Activated CD4-positive, alpha-beta T cell treated with anti-CD3 and anti-CD28 coated beads, Interleukin-2, Interleukin-6, amounts not matched to agents 100 ng/mL and 50 ng/mL, durations not matched to agents 16 hours and 8 hours (primary cell): ENCODE measurements at places on chromosomes 7 and 10.
A peak's percentile ranks its signal among the peaks of the same experiment; 100 is the strongest.

DNA sequence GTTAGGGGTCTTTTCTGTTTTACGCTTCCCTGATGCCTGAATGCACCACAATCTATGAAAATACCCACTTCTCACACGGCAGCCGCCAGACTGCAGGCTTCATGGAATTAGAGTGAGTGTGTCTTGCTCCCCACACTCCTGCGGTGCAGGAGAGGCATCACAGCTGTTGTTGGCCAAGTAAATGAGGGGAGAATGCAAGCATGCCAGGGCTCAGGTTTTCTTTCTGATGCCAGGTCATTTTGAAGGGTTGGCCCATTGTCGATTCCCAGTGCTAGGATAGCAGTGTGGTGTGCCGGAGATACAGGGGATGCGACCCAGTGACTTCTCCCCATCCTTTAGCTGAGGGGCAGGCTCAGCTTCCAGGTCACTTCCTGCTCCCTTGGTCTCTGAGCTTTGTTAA is 16.3 kb downstream of the CXCL12 start:
- DNase-seq = no peak

DNA sequence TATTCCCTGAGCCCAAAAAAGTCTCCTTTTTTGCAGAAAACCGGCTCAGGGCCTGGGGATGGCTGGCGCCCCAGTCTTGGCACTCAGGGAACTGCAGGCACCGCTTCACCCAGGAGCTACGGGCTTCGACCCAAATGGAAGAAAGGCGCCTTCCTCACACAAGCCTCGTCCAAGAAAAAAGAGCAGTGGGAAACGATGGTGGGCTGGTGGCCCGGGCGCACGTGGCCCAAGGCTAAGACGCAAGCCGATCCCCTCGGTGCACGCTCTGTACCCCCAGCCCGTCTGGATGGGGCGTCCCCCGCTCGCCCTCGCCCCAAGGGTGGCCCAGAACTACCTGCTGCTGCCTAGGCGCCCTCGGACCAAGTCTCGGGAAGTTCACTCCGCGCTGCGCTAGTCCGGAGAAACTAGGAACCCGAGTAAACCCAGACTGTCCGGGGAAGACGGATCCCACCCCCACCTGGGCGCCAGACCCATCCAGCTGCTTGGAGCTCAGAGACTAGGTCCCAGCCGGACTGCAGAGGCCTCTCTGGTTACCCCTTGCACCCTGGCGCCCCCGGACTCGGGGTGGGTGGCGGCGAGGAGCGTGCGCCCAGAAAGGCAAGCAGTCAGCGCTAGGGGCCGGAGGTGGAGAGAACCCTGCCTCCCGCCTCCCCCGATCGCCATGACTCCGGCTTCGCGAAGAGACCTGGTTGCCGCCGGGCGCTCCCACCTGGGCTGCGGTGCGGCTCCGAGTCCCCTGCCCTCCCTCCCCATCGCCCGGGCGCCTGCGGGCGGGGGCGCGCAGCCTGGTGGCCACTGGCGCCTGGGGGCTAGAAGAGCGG is 76.4 kb downstream of the CALN1 start:
- no peak for DNase-seq

DNA sequence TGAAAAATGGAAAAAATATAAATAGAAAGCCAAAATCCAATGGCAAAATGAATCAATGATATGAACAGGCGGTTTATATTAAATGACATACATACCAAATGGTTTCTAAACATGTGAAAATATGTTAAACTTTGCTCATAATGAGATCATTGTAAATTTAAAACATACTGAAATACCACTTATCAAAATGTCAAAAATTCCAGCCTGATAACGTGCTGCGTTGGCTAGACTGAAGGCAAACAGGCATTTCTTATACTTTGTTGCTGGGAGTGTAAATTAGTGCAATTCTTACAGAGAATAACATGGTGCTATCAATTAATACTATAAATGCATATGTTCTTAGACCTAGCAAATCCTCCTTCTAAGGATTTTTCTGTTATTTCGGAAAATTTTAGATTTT is 225.8 kb upstream of the FAM3C start:
- no peak for DNase-seq

DNA sequence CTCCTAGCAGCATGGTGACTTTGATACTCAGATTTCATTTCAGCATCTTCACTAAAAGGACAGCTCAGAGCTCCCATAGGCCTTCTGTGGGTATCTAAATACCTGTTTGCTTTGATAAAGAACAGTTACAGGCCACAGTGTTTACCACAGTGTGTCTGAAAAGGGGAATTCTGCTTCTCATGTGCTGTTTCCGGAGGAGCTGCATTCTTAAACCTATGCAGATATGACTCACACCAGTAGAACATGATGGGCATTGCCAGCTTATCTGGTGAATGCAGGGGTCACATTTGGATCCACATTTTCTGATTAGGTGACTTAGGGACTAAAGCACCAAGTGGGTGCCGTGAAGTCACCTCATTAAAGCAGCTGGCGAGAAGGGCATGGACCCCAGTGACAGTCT is 52.6 kb downstream of the TRRAP start:
- peak; percentile 77 for DNase-seq

DNA sequence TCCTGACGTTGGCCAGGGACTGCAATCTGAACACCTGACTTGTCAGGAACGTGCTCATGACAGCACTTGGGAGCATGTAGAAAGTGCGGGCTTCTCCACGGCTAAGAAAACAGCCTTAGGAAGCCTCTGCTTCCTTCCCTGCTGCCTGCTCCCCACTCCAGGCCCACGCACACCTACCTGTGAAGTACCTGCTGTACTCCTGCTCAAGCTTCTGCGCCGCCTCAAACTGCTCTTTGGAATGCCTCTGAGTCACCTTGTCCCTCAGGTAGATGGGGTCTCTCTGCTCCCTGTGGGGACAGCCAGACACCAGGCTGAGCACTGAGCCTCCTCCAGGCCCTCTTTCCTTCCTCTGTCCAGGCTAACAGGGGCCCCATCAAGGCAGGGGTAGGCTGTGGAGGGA is 132.7 kb downstream of the DLG5 start:
- DNase-seq = no peak

DNA sequence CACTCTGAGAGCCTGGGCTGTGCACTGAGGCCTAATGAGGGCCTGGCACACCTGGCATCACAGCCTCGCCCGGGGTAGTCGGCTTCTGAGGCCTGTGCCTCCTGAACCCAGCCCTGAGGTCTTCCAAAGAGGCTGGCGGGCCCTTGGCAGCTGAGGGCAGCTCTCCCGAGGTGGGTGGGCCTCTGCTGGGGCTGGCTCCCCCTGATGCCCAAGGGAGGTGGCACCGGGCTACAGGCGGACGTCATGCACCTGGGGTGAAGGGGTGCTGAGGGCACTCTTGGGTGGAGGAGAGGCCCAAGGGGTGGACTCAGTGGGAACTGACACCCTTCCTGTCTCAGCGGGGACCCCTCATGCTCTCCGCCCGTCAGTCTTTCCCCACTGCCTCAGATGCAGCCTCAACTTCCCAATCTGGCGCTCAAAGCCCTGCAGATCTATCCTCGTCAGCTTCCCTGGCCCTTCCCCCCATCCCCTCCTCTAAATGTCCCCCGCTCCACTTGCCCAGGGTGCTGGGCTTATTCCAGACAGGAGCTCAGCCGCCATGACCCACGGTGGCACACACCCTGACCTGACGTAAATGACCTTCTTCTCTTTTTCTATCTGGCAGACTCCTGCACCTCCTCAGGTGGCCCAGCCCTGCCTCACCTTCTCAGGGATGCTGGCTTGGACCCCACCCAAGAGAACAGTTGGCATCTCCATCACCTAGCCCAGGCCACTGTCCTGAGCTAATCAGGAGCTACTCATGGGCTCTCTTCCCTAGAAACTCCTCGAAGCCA is 38.2 kb downstream of the MYL10 start:
- no peak for DNase-seq

GRCh38 chr10:99604862-99605261 is 15.4 kb downstream of the SLC25A28 start:
- DNase-seq = no peak

DNA sequence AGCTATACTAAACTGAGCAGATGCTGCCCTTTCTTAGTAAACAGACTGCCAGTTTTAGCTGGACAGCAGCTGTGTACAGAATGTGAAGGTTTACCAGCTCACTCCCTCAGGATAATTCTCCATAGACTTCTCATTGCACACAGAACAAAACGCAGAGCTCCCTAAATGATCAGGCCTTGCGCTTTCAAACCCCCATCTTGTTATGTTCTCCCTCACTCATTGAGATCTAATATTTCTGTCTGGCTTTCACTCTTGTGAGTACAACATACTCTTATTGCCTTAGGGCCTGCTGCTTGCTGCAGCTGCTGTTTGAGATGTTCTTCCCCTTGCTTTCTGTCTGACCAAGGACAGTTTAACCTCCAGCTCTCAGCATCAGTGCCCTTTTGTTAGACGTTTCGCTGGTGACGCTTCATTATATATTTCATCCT is 17.3 kb downstream of the VWDE start:
- no peak for DNase-seq

DNA sequence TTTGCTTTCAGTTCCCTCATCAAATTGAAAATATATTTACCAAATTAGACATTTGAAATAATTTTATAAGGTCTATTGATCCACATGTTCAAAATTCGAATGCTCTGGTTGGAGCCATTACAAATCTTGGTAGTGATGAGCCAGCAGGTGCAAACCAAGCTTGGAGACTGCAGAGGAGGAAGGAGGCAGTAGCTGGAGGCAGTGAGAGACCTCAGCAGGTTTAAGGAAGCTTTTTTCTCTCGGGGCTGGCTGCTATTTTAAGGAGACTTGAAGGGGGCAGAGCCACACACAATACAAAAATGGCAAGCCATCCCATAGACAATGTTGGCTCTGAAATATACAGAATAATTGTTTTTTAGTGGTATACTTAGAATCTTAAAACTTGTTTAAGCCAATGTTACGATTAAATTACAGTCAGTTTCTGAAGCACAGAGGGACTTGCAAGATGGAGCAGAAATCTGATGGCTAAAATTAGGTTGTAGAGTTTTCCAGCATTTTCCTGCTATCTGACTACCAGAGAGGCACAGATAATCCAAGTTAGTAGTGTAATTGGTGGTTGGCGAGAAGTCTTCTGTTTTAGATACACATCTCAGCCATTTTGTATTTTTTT is 185.8 kb downstream of the SNX10 start:
- no peak for DNase-seq

GRCh38 chr7:2173189-2173827 is 59.4 kb downstream of the MAD1L1 start:
- DNase-seq = no peak

- no peak for DNase-seq
Measured at GRCh38 chr7:41977151-41977651, 259.8 kb downstream of the GLI3 start.

- no peak for DNase-seq
Measured at GRCh38 chr7:74033372-74034311, 5.7 kb downstream of the ELN start.

- no peak for DNase-seq
Measured at GRCh38 chr7:154769527-154769926, 233.4 kb downstream of the PAXIP1 start.

GRCh38 chr10:22340329-22341189 is 4.7 kb upstream of the SPAG6 start:
- peak; percentile 70 for DNase-seq
